Testis (tissue), 5 donors: ENCODE measurements at places on chromosomes 6 and 20. TPM values are rescaled to one million over a fixed set of nuclear protein-coding genes. Genes with fewer than 3 reads are reported as not detected.

The ANGPT4 gene
- polyA plus RNA-seq = 1.2 TPM

The PRSS16 gene
- polyA plus RNA-seq = 4.5 TPM

The TREM2 gene
- polyA plus RNA-seq = 2.8 TPM

GRCh38 chr20:52722926-52723688 is 249.1 kb upstream of the TSHZ2 start:
- no peak for DNase-seq

The SPATS1 gene
- polyA plus RNA-seq = 51.7 TPM

The MTFR2 gene
- 21.1 TPM for polyA plus RNA-seq

The PHF1 gene
- polyA plus RNA-seq = 216 TPM

The F13A1 gene
- polyA plus RNA-seq = 53.0 TPM

- no peak for DNase-seq
Observed at GRCh38 chr6:18268066-18268465, 3.7 kb upstream of the DEK start.

DNA sequence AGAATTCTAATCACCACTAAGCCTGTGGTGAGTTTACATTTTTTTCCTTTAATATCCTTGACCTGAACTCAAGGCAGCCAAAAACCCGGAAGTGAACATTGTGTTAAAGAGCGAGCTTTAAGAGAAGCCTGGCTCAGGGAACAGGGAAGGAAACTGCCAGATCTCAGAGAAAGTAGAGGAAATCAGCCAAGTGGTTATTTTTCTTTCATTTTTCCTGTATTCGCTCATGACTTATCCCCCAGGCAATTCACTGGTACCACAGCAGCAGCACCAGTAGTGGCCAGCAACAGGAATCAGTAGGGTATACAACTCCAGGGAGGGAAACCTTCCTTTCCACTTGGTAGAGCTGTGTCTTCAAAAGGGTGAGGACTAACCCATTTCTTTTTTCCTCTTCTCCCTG is 89.6 kb upstream of the HMGCLL1 start:
- DNase-seq = peak; percentile 25
